Renal cortex interstitium (tissue), 15 donors: ENCODE measurements at places on chromosomes 12 and 14. TPM values are rescaled to one million over a fixed set of nuclear protein-coding genes. Genes with fewer than 3 reads are reported as not detected.

C12orf50 gene
- 0.24 TPM for polyA plus RNA-seq

RTL1 gene
- polyA plus RNA-seq = 0.04 TPM

SLC24A4 gene
- polyA plus RNA-seq = 0.30 TPM

DNA sequence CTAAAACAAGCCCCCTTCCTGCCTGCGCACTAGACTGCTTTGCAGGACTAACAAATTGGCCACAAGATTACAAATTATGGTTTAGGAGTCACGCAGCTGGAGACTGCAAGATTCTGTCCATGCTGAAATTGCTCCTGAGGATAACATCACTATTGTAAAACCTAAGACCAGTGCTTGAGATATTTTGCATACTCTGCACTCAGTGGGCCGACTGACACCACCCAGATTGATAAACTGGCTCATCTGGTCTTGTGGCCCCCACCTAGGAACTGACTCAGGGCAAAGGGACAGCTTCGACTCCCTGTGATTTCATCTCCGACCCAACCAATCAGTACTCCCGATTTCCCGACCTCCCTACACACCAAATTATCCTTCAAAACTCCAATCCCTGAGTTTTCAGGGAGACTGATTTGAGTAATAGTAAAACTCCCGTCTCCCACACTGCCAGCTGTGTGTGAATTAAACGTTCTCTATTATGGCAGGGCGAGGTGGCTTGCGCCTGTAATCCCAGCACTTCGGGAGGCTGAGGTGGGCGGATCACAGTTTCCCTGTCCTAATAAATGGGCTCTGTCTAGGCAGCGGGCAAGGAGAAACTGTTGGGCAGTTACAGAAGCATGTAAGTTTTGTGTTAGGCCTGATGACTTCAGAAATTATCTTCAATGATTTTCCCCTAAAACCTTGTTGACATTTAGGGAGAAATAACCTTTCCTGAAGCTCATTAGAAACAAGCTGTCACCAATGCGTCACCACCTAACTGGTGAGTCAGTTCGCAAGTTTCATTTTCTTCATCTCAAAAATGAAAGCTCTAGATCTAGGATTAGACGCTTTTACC lies 5.3 kb upstream of the UBC start:
- no peak for DNase-seq

DNA sequence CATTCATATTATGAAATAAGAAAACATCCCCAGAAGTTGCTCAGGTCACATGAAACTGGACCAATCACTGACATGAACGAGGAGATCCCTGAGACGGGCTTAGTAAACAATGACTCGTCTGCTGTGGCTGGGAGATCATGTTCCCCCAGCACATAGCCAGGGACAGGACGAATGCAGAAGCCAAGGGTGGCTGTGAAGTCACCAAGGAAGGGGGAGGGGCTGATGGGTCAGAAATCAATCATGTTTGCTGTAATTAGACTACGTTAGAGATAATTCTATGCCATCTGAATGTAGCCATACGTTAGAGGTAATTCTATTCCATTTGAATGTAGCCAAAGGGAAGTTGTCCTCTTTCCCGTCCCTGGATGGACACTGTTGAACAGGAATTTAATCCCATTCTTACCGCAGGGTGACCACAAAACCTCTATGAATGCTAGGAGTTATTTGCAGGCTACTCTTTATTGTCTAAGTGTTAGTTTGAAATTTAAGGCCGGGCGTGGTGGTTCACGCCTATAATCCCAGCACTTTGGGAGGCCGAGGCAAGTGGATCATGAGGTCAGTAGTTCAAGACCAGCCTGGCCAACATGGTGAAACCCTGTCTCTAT lies 332.9 kb downstream of the TMEM132D start:
- no peak for DNase-seq

DNA sequence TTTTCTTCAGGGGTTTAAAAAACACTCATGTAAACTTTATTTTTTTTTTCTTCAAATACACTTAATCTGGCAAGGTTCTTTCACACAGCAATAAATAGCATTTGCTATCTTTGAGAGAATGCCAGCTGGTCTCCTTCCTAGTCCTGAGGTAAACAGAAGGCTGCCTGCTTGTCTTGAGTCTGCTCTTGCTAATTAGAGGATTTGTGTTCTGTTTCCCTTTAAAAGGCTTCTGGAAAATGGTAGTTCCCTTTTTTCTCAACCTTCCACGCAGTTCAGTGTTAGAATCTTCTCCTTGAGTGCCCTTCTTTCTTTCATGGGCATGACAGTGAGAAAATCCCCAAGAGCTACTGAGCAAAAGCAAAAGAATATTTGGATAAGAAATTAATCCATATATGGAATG lies 92.3 kb upstream of the DCN start:
- DNase-seq = no peak

DNA sequence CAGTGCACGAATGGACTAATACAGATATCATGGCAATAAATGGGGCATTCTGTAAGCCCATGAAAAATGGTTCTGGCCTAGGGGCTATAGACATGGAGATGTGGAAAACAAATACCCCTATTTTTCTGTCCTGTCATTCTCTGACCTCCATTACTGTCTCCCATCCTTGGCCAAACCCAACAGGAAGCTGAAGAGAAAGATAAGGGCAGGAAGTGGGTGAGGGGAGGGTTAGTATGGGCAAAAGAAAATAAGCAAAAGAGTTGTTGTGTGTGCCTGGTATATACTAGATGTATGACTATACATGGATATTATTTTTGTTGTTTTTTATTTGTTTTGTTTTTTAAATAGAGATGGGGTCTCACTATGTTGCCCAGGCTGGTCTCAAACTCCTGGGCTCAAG lies 339.3 kb downstream of the PCNX1 start:
- no peak for DNase-seq

GRCh38 chr12:121918679-121919038 lies 267 bp downstream of the CFAP251 start:
- DNase-seq = no peak

DNA sequence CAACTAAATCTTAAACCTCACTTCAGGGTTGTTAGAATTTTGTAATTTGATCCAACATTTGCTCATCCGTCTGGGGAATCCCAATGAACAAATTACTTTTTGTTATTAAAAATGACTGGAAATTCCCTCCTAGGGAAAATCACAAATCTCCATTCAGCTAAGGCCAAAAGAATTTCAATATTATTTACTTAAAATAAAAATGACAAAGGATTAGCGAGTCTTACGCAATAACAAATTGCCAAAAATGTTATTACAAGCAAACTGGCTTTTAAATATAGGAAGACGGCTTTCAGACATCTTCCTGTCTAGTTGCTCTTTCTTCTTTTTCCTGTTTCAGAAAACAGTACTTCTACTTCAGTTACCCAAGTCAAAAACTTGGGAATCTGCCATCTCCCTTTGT lies 92.4 kb upstream of the TSPAN8 start:
- no peak for DNase-seq
